ENCODE measurements at places on chromosomes 13 and 19.

DNA sequence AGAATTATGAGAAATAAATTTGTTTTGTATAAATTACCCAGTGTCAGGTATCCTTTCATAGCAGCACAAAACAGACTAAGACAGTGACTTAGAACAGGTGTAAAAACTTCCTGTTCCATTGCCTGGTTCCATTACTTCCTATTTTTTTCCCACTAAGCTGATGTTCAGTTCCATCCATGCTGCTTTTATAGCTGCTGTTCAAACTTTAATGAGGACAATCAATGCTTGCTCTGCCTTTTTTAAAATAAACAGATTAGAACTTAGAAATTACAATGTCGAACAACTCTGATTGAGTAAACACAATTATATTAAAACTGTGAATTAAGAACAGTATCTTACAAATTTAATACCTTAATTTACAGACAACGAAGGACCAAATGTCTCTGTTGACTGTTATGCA is 818.9 kb downstream of the OLFM4 start:
- DNase-seq = no peak

DNA sequence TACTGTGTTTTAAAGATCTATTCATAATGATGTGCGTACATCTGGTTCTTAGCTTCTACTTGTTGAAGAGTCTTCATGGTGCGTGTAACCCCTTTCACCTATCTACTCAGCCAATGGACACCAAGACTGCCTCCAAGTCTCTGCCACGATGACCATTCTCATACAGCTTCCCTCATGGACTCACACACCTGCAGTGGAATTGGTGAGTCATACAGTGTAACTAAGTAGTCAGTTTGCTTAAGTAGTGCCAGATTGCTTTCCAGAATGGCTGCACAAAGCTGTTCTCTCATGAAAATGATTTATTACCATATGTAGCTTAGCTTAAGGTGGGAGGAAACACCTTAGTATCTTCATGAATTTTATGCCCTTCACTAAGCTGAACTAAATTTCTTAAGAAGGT is 112.3 kb downstream of the AKAP11 start:
- no peak for DNase-seq

GRCh38 chr19:9757544-9758501 is 10.7 kb downstream of the ZNF846 start:
- no peak for DNase-seq

GRCh38 chr13:43694146-43694664 is 92.6 kb downstream of the ENOX1 start:
- no peak for DNase-seq

DNA sequence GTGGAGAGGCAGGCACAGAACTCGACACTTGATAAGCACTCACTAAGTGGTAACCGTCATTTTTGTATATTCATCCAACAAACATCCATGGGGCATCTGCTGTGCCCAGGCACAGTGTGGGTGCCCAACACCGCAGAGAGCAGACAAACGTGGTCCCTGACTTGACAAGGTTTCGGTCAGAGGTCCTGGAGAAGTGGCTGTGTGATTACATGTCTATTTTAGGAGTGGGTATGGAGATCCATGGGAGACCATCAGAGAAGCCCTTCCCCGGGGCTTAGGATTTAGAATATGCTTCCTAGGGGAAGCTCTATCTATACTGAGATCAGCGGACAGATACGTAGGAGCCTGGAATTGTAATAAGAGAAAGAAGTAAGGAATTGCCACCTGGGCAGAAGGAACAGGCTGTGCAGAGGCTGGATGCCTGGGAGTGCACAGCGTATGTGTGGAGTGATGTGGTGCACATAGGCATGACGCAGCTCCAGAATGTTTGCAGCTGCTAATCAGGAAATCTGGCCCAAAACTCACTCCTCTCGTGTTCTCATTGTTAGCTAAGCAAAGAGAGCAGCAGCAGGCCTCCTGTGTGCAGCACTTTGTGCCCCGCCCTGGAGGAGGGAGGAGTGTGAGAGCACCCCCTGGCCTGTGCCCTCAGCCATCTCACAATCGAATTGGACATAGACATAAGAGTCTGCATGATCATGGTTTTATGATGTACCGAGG is 23.0 kb upstream of the IRS2 start:
- no peak for DNase-seq

DNA sequence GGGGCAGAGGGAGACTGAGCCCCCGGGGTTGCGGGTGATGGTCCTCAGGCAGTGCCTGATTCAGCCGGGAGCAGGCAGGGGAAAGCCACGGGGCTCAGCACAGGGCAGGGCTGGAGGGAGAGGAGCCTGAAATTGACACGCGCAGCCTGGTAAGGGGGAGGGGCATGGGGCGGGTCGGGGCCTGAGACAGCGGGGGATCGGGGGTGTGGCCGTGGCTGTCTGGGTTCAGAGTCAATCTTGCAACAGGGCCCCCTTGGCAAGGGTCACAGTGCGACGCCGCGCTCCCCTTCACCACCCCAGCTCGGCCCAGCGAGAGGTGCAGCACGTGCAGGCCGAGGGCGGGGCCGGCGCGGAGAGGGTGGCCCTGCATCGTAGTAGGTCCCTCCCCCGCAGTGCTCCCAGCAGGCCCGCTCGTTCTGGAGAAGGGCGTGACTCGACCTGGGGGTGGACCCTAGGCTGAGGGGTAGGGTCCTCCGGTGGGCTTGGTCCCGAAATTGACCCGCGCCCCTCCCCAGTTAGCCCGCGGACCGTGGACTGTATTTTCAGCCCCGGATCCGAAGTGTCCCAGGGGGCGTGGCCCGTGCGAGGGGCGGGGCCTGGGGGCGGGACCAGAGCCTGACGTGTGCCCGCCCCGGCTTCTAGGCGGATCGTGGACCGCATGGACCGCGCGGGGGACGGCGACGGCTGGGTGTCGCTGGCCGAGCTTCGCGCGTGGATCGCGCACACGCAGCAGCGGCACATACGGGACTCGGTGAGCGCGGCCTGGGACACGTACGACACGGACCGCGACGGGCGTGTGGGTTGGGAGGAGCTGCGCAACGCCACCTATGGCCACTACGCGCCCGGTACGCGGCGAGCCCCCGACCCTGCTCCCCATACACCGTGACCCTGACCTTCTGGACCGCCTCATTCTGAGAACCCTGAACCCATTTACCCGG is 6.0 kb downstream of the RCN3 start:
- DNase-seq = peak; percentile 62

- DNase-seq = no peak
Measured at GRCh38 chr13:96041326-96042110, 11.7 kb downstream of the UGGT2 start.

- no peak for DNase-seq
Measured at GRCh38 chr19:6769006-6769619, 1.9 kb upstream of the SH2D3A start.

DNA sequence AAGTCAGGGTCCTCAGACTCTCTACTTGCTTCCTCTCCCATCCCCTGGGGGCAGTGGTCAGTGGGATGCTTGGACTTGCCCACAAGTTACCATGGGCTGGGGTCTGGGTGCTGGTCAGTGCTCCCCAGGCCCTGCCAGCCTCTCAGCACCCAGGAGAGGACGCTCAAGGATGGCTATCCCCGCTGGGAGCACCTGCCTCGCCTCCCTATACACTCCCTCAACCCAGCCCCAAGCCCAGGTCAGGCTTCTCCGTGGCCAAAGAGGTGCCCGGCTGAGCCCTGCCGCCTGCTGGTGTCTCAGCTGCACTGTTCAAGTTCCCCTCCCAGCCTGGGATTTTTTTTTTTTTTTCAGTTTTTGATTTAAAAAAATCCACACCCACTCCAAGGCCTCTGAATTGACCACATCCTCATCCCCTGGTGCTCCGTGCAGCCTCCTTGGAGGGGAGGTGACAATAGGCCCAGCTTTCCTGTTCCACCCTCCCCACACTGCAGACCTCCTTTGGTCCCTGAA is 10.8 kb downstream of the F2RL3 start:
- DNase-seq = no peak

DNA sequence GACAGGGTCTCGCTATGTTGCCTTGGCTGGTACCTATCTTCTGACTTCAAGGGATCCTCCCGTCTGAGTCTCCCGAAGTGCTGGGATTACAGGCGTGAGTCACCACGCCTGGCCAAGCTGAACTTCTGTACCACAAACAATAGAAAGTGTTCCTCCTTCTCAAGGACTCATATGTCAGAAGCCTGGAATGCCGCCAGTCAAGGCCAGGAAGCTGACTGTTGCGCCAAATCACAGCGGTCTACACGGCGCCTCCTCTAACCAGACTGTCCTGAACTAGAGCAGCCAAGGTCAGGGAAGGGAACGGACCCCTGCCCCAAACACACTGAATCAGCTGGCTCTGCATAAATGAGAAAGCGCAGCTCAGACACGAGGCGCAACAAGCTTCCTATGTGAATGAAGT is 14.6 kb downstream of the RAB20 start:
- no peak for DNase-seq

DNA sequence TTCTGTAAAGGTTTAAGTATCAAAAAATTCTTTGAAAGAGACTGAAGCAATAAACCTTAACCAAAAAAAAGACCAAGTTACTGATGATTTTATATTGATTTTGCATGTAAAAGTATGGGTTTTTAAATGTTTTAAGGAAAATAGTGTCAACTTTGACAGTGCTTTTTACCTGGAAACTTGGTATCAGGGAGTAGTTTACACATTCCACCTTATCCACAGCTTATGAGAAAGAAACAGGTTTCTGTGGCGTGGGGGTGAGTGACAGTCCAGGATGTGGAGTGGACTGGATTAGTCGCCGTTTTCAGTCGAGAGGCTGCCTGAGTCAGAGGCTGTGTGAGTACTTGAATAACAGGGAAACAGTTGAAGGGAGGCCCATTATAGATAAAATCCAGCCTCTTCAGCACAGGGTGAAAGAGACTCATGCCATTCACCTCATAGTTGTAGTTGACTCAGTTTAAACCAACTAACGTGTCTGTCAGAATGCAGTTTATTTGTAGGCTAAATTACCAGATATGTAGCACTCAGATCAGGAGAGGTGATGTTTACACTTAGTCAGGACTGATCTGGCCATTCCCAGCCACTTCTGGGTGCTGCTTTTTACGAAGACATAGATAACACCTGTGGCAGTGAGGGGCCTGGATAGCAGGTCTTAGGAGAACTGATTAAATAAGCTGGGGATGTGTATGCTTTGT is 595 bp upstream of the GPR183 start:
- no peak for DNase-seq

- DNase-seq = no peak
Measured at GRCh38 chr13:28548872-28549271, 53.9 kb upstream of the FLT1 start.

DNA sequence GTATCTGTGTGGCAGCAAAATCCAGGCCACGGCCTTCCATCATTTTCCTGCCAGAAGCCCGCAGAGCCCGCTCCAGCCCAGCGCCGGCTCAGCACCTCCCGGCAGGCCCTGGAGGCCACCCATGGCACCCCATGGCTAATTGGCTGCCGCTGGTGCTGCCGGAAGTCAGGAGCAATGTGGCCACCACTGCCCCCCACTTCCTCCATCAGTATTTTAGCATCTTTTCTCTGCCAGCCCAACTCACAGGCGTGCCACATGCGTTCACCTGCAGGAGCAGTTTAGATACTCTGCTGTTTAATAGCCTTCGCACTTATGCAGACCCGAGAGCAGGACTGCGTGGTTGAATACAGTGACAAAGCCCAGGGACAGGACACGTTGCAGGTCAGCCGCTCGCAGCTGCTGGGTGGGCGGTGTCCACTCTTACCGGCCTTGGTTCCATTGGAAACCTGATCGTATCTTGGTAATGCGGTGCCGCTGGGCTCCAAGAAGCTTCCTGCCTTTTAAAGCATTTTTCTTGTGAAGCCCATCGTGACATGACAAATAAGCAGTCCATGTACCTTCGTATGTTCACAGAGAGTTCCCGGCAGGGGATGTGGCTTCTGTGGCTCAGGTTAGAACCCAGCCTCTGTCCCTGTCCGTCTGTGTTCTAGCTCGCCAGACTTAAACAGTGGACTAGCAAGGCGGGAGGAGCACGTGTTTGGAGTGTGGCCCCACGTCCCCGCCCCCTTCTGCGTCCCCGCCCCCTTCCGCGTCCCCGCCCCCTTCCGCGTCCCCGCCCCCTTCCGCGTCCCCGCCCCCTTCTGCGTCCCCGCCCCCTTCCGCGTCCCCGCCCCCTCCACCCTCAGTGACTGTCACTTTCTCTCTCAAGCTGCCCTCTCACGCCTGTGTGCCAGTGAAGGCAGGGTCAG is 162.0 kb upstream of the SOX1 start:
- no peak for DNase-seq

GRCh38 chr19:14081797-14082674 is 3.5 kb downstream of the C19orf67 start:
- no peak for DNase-seq

DNA sequence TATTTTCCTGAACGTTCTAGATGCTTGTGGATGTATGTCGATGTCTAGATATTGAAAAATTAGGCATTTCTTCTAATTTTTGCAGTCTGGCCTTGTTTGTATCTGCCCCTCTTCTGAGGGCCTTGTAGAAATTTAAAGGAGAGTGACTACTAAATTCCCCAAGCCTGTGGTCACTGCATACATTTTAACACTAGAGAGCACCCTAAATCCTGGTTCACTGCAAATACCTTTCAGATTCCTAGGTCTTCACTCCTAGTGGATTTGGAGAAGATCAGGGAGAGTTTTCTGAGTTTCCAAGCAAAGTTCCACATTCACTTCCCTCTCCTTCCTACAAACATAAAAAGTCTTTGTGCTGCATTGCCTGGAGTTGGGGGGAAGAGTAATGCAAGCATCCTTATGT is 1272.5 kb downstream of the OLFM4 start:
- no peak for DNase-seq

DNA sequence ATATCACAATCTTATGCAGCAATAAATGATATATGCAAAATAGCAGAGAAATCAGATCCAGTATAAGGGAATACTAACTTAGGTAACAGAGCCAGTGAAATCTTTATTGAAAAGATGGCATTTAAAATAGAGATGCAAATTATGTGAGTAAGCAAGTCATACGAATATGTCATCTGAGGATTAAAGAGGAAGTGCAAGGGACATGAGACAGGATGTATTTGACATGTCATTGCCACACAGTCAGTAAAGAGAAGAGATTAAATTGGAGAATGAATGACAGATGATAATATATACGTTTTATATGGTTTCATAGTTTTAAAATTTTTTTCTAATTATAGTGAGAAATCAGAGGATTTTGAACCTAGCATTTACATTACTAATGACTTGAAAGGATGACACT is 426.4 kb downstream of the SLITRK5 start:
- DNase-seq = no peak

DNA sequence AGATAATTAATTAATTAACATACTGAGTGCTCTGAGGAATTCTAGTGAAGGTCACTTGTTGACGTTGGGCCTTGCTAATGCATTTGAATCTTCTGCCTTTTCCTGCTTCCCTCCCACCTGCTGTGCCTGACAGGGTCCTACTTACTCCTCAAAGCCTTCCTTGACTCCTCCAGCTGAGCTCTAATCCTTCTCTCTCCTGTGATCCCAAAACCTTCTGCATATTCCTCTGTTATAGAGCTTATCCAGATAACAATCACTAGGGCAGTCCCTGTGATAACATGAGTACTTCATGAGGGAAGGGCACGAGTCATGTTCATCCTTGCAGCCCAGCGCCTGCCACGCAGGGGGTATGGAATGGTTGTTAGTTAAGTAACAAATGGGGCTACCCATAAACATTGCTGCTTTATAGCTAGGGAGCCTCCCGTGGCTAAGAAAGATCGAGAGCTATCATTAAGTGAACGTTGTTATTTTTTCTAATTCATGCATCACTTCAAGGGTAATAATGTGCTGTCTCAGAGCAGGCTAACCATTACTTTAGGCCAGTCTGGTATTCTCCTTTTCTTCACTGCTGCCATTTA is 19.1 kb upstream of the SPATA13 start:
- DNase-seq = no peak

Measured in DMS 273 treated with DMSO at 0.1 percent for 48 hours (cell line).